ENCODE measurements at places on chromosomes 13 and 19.

DNA sequence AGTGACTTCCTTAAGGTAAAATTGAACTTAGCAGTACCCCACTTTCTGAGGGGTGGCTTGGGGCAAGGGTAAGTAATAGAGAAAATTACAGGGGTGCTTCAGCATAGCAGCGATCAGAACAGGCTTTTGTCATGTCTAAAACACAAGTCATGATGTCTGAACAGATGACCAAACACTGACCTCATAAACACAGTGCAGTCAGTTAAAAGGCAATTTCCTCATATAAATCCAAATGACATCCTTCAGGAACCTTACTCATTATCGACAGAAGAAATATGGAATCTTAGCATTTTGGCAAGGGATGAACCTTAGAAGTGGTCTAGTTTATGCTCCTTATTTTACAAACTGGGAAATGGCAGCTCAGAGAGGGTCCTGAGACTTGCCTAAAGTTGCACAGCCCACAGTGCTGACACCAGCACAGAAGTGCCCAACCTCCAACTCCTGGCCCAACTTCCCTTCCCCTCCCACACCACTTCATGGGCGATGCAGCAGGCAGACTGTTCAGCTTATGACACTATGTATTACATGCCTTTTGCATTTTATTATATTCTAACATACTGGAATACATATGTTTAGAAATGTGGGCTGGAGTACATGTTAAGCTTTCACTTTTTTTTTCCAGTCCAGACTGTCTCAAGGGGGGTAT is 3.6 kb downstream of the GJA3 start:
- no peak for DNase-seq

GRCh38 chr13:106882246-106882645 is 314.3 kb upstream of the ARGLU1 start:
- no peak for DNase-seq

GRCh38 chr19:13214036-13214730 is 64.0 kb downstream of the IER2 start:
- no peak for DNase-seq

GRCh38 chr13:41312176-41312500 is 1.1 kb downstream of the NAA16 start:
- no peak for DNase-seq

Data from NCI-H1436 treated with DMSO at 0.1 percent for 48 hours (cell line).